Kidney glomerular epithelial cell (primary cell): ENCODE measurements at places on chromosomes 1 and 21.

DNA sequence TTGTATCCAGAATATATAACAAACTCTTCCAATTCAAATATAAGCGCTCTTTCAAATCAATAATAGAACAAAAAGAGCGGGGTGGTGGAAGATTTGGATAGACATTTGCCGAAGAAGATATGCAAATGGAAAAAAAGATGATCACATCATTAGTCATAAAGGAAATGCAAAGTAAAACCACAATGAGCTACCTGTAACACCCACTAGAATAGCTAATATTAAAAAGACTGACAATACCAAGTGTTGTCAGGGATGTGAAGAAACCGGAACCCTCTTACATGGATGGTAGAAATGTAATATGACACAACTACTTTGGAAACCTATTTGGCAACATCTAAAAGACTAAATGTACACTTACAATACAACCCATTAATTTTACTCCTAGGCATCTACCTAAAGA, 5.7 kb upstream of the TRAF5 start:
- DNase-seq, result no peak

DNA sequence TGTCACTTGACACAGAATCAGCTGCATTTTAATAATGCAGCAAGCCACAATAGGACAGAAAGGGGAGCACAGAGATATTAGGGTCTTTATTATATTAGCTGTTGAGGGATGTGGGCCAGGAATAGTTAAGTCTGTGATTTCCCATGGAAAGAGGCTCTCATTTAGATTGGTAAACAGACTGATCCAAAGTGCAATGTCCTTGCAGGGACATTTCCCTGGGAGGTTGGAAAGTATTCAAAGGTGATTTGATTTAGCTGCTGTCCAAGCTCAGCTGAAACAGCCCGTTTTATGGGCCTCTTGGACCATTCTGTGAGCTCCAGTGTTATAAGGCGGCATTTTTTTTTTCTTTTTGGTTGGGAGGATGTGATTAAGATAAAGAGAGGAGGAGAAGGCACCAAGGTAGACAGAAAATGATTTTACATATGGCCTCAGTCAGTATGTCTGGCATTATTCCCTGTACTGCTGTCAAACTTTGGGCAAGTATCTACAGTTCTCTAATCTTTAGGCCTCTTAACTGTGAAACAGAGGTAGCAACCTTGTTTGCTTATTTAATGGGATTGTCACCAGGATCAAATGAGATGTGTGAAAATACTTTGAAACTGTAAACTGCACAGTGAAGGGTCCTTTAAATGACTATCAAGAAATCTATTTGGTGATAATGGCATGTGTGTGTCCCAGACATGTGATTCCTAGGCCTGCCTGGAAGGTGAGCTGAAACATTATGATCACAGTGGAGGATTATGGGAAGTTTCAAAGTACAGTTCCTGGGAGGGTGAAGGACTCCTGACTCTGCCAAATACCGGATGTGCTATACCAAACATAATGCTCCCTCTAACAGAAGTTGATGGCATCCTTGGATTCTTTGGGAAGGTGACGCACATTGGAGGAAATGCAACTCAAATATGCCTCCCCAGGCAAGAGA, 62.2 kb downstream of the NOS1AP start:
- no peak for DNase-seq

DNA sequence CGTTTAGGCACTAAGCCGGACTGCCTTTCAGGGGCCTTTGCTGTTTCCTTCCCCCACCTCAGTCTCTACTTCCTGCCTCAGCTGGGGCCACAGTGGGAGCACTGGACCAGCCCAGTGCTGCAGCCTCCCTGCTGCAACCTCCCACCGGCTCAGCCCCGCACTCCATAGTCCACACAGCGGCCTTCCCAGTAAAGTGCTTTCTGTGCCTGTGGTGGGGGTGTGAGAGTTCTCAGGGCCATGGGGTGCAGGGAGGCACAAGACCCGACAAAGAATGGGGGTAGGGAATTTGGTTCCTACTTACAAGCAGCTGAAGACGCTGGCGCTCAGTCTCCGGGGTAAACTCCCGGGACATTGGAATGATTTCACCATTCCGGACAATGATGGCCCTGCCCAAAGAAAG, 3.5 kb downstream of the PPM1J start:
- no peak for DNase-seq

DNA sequence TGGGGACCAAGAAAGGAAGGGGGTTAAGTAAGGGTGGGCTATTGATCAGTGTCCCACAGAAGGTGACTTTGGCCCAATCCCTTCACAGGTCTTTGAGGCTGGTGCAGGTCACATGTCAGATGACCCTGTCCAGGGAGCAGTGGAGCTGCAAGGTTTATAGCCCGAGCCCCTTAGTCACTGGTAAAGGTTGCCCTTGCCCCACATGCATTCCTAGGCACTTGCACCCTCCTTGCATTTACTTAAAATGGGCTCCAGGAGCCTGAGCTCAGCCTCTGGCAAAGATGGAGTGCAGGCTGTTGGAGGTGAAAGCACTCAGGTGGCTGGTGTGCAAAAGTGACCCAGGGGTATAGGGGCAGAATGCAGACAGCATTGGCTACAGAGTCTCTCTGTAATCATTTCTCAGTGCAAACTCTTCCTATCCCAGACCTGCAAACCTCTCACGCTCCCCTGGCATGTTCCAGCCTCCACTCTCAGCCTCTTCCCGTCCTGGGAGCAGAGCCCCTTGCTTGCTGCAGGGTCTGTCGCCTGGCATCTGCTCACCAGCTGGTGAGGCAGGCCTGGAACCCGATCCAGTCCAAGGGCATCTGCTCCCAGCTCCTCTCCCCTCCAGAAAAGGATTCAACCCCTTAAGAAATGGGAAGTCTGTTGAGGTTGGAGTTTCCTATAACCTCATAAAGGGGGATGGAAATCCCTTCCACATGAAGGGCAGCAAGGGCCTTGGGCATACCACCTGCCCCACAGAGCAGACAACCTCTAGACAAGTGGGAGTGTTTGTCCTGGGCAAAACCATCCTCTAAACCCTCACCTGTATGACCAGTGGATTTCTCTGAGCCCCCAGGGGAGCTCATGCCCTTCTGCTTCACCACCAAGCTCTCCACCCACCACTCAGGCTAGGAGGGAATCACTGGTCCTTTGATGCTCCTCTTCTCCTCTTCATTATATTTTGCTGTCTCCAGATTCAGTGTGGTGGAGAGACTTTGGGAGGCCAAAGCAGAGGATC, 23.1 kb upstream of the PTPRF start:
- DNase-seq, result no peak

DNA sequence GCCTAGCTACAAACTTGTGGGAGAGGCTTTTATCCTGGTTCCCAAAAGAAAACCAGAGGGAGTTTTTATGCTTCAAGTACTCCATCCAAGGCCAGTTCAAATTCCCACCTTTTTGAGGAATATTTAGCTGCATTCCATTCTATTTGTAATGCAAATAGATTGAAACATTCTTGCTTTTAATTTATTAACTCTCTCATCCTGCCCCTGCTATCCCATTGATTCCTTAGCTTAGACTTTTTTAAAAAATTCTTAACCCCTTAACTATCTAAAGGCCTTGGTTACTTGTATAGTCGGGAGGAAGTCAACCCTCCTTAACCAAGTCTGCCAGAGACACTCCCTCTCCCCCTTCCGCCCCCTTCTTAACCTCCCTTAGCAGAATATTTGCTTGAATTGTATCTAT, 2.5 kb upstream of the MOV10 start:
- DNase-seq, result no peak

DNA sequence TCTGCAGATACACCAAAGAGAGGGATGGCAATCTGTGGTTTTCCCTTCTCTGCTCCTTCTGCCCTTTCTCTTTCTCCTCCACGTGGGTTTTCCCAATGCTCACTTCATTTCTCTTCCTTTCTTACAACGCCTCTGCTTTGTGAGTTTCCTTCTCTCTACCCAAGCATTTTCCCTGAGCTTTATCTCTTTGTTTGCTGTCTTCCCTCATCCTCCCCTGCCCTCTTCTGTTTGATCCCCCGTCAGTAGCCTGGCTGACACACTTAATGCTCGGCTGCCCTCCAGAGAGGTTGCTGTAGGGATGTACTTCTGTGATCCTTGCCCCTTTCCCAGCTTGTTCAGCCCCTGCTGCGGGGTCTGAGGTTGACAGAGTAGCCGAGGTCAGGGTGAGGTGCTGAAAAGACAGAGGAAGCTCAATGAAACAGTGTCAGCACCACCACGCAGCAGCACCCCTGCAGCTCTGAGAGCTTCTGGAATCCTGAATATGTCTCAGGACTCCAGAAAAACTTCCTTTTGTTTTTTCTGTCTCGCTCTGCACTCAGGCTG, 6.0 kb downstream of the EDARADD start:
- DNase-seq, result peak; percentile 55

DNA sequence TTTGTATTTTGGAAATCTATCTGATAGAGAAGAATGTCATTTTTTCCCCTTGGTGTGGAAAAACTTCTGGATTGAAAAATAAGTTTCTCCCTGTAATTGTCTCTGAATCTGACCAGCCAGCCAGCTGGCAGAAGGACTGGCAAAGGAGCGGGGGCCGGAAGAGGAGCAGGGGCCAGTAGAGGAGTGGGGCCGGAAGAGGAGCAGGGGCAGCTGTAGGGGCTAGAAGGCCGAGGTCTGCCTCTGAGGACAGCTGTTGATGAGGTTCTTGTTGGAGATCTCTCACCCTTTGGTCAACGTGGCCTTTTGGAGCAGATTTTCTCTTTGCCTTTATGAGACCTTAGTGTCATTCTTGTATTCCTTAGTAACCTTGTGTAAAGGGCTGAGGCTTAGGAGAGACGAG, 121.8 kb downstream of the GALNT2 start:
- DNase-seq, result no peak

GRCh38 chr1:31765041-31765467, 914 bp upstream of the ADGRB2 start:
- DNase-seq, result no peak

GRCh38 chr1:248752161-248753028, 3.2 kb downstream of the LYPD8 start:
- DNase-seq, result no peak

DNA sequence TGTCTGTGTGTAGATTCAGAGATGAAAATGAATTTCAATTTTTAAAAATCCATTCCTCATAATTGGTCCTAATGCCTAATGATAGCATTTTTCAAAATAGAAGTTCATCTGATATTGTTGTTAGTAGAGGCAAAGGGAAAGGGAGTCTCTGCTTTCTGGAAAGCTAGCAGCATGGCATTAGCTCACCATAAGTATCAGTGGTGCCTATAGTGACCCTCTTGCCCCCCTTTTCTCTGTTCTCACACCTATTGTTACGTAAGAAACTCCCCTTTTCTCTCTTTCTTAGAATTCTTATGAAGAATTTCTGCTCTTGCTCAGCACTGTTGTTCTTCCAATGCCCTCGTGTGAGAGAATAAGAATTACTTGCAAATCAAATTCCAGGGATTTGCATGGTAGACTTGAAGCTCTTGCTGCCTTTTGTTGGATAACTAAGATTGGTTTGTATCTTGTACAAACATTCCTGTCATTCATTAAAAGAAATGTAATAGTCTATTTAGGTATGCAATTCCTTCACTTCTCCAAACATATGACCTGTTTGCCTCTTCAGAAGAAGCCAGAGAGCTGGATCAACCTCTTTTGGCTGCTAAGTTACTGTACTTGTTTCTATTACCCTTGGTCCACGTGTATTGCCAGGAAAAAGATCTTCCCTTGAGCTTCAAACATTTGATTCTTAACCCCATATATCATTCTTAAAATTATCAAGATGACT, 69.2 kb upstream of the MAGI3 start:
- peak; percentile 79 for DNase-seq

- DNase-seq, result peak; percentile 73
Measured at GRCh38 chr1:165828669-165829329, 1.4 kb downstream of the UCK2 start.

DNA sequence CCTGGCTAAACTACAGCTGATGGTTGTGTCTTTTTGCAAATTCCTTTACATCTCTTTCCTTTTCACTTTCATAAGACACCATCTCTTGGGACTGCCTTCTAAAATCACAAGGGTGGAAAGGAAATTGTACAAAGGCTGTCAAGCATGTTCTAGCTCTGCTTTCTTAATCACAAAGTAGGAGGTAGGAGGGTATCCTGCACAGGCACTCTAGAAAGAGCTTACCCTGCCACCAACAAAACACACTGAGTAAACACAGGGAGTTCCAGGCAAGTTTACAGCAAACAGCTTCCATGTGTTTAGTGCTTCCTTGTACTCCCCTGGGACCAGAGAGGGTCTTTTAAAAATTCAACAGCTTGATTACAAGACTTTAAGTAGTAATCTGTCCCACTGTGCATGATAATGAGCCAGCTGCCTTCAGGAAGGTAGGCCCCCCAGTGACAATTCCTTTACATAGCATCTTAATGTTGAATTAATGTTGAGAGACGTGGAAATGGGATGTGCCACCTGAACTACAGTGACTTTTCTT, 2.4 kb downstream of the PLPP3 start:
- DNase-seq, result peak; percentile 66

GRCh38 chr21:37257511-37257966, 9.6 kb downstream of the VPS26C start:
- DNase-seq, result peak; percentile 23

- no peak for DNase-seq
Measured at GRCh38 chr1:95431235-95431634, 197.2 kb downstream of the RWDD3 start.

DNA sequence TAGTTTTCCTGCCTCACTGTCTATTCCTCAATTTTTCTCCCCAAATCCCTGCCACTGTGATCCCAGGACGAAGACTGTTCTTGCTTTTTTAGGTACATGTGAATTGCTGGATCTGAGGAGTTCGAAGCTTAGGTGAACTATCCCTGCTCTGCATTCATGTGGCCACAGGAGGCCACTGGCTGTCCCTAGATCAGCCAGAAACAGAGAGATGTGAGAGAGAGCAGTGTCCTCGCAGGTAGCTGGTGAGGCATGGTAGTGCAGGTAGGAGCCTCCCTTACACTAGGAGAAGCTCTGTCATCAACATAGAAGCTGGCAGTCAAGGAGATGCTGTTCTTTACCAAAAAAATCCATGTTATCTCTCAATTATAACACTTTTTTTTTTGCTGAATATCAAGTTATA, 71.5 kb downstream of the USP24 start:
- DNase-seq, result no peak

GRCh38 chr1:186634511-186634910, 45.7 kb downstream of the PTGS2 start:
- no peak for DNase-seq

GRCh38 chr21:31398574-31398973, 54.5 kb upstream of the TIAM1 start:
- DNase-seq, result no peak

DNA sequence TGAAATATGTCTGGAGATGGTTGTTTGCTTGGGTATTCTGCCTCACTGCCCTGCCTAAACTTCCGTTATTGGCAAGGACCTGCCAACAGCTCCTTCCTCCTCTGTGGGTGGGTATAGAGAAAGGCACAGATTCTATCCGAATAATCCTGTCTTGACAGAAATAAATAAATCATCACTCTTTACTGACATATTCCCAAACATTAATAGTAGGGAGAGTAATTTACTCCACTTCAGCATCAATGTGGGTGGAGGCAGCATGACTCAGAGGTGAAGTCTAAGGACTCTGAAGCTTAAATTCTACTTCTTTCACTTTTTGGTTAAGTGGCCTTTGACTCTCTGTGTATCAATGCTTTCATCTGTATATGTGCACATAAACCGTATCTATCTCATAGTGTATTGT, 2.9 kb downstream of the CD84 start:
- DNase-seq, result no peak
